Osteocyte (in vitro differentiated cells): ENCODE measurements at places on chromosomes 5 and 9. TPM values are rescaled to one million over a fixed set of nuclear protein-coding genes. Genes with fewer than 3 reads are reported as not detected.
A peak's percentile ranks its signal among the peaks of the same experiment; 100 is the strongest.

OTULINL gene
- total RNA-seq, result 0.73 and 1.3 TPM in 2 replicates

- DNase-seq, result no peak
- no peak overlapping the region for H3K27ac ChIP-seq
- no peaks in the 10 kb centered on the region for H3K27me3 ChIP-seq
- no peak overlapping the region for H3K4me3 ChIP-seq
- H3K36me3 ChIP-seq, result peaks cover 3% of the 10 kb centered on the region
Observed at GRCh38 chr9:70519912-70520724, 105.7 kb upstream of the KLF9 start.

TPPP gene
- 0.13 and 0.16 TPM in 2 replicates for total RNA-seq

DNA sequence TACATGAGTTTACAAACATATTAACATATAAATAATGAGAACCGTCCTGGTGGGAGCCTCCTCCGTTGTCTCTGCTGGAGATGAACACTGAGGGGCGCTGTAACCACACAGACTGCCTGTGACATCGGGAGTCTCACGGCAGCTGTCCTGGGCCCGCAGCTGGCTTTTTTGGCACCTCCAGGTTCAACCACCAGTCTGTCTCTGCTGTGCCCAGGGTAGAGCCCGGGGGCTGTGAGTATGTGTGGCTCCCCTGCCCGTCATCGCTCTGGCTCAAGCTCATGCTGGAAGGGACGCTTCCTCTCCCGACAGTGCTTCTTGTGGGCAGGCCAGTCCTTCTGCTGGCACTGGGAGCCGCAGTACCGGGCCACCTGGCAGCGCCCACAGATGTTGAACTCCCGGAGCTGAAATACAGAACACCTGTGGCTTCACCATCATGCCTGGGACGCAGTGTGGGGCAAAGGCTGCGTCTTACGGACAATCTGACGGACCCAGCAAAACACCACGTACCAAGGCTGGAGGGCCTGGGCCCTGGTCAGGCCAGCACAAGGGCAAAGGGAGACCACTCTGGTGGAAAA, 3.6 kb upstream of the DPH7 start:
- no peak overlapping the region for H3K4me3 ChIP-seq
- no peak for DNase-seq
- H3K27ac ChIP-seq, result no peak overlapping the region
- H3K27me3 ChIP-seq, result no peaks in the 10 kb centered on the region
- peaks cover 18% of the 10 kb centered on the region for H3K4me1 ChIP-seq

- no peak overlapping the region for H3K27ac ChIP-seq
- peaks cover 22% of the 10 kb centered on the region for H3K4me1 ChIP-seq
- peaks cover 8% of the 10 kb centered on the region for H3K36me3 ChIP-seq
- no peak for DNase-seq
- no peak overlapping the region for H3K4me3 ChIP-seq
- H3K27me3 ChIP-seq, result peaks cover 6% of the 10 kb centered on the region
Observed at GRCh38 chr9:27361492-27361891, 64.5 kb upstream of the EQTN start.

DNA sequence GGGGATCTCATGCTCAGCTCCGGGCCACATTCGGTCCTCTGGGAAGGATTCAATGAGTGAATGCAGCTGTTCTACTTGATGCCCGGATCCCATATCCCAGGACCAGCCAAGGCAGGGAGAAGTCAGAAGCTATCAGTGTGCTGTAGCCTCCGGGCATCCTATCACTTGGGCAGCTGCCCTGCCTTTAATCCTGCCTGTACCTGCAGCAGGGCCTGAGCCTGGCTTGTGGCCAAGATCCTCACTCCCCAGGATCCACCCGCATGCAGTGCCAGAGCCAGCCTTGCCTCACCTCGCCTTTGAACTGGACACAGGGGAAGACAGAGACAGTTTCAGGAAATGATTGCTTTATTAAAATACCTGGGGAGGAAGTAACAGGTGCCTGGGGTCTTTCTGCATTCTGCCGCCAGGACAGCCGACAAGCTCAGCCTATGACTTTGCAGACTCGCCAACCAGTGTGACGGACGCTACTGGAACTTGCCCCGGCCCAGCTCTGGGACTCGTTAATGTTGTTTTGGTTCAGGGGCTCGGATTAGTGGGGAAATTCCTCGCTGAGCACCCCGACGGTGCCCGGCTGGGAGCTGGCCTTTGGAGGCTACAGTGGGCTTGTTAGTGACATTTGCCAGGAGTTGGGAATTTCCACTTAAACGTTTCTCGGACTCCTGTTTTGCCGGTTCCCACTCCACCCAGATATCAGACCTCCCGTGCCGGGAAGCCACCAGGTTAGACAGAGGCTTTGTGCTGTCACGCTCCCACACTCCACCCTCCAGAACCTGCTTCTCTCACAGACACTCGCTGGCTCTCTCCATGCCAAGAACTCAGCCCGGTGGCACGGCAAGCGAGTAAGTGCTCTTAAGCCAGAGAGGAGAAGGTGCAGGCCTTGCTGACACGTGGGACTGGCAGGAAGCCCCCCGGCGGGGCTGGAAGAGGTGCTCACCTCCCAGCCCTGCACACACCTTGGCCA, 721 bp downstream of the PTGES start:
- no peak for DNase-seq
- H3K36me3 ChIP-seq, result no peaks in the 10 kb centered on the region
- peaks cover 34% of the 10 kb centered on the region for H3K4me1 ChIP-seq
- H3K4me3 ChIP-seq, result peak overlapping the region; percentile 38

NMUR2 gene
- total RNA-seq, result not detected in 2 replicates

- no peak overlapping the region for H3K27ac ChIP-seq
- H3K4me3 ChIP-seq, result no peak overlapping the region
- no peak for DNase-seq
- H3K36me3 ChIP-seq, result no peaks in the 10 kb centered on the region
- H3K27me3 ChIP-seq, result peaks cover 4% of the 10 kb centered on the region
Observed at GRCh38 chr9:105978336-105978735, 284.0 kb downstream of the TMEM38B start.

DNA sequence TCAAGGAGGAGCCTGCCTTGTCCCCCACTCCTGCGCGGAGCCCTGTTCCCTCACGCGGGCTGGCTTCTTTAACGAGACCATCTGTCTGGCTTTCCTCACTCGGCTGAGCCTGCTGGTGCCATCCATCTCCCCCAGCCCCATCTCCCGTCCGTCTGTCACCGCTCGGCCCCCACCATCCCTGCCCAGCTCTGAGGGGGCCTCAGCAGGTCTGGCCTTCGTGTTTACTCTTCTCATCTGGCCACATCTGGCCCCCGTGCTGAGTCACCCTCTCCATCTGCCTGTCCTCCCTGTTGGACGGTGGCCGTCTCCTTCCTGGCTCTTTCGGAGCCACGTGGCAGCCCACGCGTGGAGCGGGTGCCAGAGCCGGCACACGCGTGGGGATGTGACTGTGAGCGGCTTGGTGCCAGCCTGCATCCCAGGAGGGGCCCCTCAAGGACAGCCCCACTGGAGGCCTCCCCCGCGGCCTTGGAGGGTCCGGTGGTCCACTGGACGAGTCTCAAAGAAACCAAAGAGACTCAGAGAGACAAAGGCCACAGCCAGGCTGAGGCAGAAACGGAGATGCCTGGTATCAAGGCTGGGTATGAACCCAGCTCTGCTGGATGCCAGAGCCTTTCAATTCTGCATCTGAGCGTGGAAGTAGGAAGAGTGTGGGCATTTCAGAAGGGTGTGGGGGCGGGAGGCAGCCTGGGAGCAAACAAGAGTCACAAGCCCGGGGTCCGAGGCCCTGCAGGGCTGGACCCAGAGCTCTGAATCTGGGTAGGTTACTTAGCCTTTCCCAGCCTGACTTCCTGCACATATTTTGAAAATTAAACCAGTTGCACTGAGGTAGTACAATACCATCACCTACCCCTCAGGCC, 76.7 kb upstream of the UNC5A start:
- no peak overlapping the region for H3K4me3 ChIP-seq
- H3K27me3 ChIP-seq, result peaks cover 42% of the 10 kb centered on the region
- H3K27ac ChIP-seq, result no peak overlapping the region
- H3K36me3 ChIP-seq, result no peaks in the 10 kb centered on the region
- peaks cover 4% of the 10 kb centered on the region for H3K4me1 ChIP-seq
- peak; percentile 81 for DNase-seq

DNA sequence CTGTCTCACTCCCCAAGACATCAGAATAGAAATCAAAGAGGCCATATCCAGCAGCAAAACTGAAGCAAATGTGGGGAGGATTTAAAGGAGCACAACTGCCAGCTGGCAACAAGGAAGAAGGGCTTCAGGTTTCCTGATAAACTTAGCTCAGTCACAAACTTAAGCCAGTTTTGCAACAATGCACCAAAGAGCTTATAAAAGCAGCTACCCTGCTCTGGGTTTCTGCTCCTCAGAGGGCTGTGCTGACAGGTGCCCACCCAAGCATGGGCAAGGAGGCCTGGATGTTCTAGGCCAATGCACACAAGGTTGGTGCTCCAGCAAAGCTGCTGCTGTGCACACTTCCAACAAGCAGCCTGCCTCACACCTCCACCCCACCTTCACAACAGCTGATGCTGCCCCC, 132.9 kb downstream of the SIL1 start:
- no peak overlapping the region for H3K4me3 ChIP-seq
- H3K27ac ChIP-seq, result no peak overlapping the region
- H3K27me3 ChIP-seq, result no peaks in the 10 kb centered on the region
- no peak for DNase-seq
- H3K4me1 ChIP-seq, result peaks cover 24% of the 10 kb centered on the region

- H3K4me3 ChIP-seq, result no peak overlapping the region
- no peaks in the 10 kb centered on the region for H3K27me3 ChIP-seq
- H3K36me3 ChIP-seq, result no peaks in the 10 kb centered on the region
- peaks cover 13% of the 10 kb centered on the region for H3K4me1 ChIP-seq
- no peak for DNase-seq
Observed at GRCh38 chr5:145681686-145682085, 153.5 kb downstream of the PRELID2 start.

DNA sequence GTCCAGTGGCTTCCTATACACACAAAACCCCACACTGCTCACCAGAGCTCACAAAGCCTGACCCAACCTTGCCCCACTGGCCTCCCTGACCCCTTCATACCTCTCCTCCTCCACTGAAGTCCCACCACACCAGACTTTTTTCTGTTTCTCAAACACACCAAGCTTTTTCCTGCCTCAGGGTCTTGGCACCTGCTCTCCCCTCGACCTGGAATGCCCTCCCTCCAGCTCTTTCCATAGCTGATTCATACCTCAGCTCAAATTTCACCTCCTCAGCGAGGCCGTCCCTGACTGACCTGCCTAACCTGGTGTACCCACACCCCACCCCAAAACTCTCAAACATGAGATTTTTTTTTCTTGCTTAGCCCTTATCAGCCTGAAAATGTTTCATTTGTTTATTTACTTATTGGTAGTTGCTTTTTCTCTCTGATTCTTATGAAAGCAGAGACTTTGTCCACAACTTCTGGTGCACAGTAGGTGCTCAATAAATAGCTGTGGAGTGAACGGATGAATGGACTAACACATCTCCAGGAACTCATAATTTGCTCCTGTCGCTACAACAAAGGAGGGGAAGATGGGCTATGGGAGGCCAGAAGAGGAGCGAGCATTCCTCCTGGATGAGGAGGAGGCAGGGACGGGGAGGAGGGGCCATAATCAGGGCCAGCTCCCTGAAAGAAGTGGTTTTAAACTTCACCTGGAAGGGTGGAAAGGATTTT, 84.3 kb downstream of the SH3TC2 start:
- no peaks in the 10 kb centered on the region for H3K27me3 ChIP-seq
- no peaks in the 10 kb centered on the region for H3K36me3 ChIP-seq
- H3K27ac ChIP-seq, result peak overlapping the region; percentile 93
- DNase-seq, result no peak
- no peak overlapping the region for H3K4me3 ChIP-seq
